ENCODE measurements at places on chromosomes 16 and 17.

DNA sequence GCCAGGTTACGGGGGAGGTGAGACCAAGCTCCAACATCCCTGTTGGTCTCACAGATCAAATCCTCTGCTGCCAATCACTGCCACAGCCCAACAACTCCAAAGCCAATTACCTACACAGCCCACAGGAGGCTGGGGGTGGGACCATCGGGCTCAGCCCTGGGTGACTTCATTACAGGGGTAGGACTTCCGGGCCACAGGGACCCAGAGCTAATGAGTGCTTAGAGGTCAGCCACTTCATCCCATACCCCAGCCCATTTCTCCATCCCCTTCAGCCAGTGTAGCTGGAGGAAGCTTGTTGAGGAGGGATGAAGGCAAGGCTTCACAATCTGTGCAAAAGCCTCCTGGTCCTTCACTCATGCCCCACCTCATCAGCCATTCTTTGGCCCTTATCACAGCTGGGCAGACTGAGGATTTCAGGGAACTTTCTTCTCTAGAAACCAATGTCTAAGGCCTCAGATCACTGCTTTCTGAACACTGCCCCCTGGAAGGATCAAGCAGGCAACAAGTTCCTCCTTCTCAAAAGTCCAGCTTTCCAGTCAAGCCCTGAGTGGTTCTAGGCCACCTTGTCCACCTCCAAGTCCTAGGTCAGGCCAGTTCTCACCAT, 5.8 kb downstream of the FOXN1 start:
- DNase-seq: no peak

DNA sequence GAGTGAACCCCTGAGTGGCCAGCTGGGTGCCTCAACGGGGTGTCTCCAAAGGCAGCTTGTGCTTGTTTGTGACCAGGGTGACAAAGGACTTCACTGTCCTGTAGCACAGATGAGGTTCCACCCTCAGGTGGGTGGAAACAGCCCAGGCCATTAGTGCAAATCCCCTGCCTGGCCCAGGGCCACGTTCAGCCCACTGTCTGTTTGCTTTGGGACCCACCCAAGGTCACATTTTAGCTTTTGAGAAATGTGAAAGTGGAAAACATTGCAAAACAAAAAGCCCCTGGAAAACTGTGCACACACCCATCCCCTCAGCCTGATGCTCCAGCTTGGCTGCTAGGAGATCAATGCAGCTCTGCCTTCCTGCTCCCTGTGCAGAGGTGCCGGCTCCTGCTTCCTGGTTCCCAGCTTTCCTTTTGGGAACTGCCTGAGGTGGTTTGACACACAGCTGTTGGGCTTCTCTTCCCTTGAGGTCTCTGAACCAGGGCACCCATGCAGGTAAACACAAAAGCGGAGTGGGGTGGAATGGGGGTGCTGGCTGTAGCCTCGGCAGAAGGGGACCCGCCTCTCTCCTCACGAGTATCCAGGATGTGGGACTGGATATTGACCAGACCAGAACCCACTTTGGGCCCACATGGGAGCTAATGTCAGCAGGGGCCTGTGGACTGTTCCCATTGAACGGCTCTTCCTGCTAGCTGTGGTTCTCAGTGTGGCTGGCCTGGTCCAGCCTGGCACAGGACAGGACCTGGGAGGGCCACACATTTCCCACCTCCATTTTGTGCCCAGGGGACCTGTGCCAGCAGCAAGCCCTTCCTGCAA, 7.9 kb upstream of the SPHK1 start:
- DNase-seq: no peak

GRCh38 chr17:67035131-67036083, 8.9 kb upstream of the CACNG1 start:
- DNase-seq: no peak

DNA sequence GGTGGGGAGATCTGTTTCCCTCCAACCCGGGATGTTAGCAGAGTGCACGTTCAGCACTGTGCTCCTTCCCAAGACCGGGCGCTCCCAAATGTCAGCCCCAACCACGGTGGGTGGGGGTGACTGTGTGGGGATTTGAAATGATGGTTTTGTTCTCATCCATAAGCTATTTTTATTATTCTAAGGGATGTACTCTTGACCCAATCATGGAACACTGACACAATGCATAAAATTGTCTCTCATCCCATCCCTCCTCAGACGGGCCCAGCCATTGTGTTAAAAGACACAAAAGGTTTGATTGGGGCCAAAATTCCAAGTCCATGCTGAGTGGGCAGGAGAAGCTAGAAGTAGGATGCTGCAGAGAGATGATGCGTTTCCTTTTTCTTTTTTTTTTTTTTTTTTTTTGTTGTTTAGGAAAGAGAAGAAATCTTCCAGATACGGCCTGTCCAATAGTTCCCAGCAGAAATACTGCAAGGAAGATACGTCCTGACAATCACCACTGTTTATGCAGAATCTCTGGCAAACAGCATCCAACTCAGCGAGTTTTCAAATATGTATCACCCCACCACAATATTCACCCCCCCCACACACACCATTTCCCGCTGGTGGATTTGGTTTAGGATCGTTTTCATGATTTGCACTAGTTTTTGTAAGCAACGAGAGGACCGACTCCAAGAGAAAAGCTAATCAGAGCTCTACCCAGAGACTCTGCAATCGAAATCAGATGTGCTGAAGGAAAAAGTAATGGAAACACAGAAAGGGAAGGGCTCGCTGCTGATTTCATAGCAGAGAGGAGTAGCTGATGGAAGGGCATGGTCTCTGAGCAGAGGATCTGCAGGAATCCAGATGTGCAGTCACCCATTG, 163.5 kb upstream of the DYNLRB2 start:
- no peak for DNase-seq

DNA sequence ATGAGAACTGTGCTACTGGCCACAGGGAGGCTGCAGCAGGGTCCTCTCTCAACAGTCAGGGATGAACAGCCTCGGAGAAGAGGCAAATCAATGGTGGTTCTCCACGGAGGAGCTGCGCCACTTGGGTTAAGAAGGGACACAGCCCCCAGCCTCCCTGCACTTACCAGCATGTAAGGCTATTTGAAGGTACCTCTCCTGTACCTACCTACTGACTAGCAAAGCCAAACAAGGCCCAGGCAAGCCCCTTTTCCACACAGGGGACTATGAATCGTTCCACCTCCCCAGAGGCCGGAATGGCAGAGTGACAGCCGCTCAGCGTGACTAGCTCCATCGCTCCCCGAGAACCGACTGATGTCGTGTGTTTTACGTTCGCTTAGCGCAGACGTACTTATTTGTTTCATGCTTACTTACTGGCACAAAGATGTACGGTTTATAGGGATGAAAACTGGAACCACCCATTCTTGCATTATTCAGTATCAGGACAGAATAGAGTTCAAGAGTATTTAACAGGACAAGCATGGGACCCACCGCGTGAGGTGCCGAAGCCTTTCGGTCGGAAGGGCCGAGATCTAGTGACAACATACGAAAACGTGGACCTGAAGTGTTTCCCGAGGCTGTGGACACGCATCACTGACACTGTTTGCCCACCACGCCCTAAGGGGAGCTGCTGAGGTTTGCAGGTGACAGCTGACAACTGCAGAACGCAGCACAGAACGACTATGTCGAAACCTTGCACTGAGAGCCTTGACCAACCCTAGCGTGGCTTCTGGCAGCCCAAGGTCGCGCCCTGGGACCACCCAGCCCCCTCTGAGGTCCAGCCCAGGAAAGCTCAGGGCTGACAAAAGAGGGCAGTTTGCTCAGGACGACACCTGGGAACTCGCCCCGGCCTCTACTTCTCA, 1.0 kb downstream of the TEPSIN start:
- no peak for DNase-seq

GRCh38 chr17:7831233-7831632, 2.8 kb upstream of the KDM6B start:
- DNase-seq: no peak

- no peak for DNase-seq
Measured at GRCh38 chr16:29307598-29308507, 98.7 kb downstream of the NPIPB11 start.

DNA sequence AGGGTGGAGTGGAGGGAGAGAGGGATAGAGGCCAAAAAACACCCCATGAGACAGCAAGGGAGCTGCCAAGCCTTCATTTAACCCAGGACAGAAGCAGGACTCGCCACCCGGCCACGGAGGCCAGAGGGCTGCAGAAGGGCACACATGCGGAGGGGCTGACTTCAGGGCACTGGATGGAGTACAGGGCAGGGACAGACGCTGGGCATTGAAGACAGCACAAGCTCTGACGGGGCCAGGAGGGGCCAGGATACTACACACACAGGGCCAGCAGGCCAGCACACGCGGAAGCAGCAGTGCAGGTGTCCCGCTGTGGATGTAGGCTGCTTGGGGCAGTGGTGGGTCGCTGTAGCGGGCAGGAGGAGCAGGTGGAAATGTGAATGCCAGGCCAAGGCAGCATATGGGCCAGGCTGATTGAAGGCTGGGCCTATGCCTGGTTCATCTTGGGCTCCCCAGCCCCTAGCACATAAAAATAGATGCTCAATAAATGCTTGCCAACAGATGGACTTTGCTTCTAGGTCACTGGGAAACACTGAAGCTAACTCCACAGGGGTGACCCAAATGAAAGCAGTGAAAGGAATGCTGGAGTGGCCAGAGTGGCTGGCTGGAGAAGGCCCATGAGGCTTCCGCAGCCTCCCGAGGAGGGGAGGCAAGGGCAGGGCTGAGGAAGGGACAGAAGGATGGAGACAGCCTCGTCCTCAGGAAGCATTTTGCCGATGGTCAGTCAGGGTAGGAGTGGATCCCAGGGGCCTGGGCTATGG, 61.6 kb downstream of the GNA13 start:
- no peak for DNase-seq

All from liver (tissue), 10 donors.